Left cardiac atrium (tissue), 4 donors: ENCODE measurements at places on chromosomes 16 and 17. TPM values are rescaled to one million over a fixed set of nuclear protein-coding genes. Genes with fewer than 3 reads are reported as not detected.

KLHL10 gene
- 0.18 TPM for total RNA-seq

CD79B gene
- 7.5 TPM for total RNA-seq

SOCS7 gene
- total RNA-seq = 11.4 TPM

SEPTIN12 gene
- not detected for total RNA-seq

OTOP3 gene
- not detected for total RNA-seq

C16orf78 gene
- not detected for total RNA-seq

LDHD gene
- total RNA-seq = 26.6 TPM

FOXJ1 gene
- total RNA-seq = not detected

SMIM36 gene
- not detected for total RNA-seq

TAC4 gene
- not detected for total RNA-seq

PRSS8 gene
- not detected for total RNA-seq

CRYBA1 gene
- total RNA-seq = not detected

HLF gene
- 36.7 TPM for total RNA-seq

RNU2-1 gene
- 5,669 TPM for total RNA-seq

CCL15 gene
- not detected for total RNA-seq

VAC14 gene
- total RNA-seq = 20.2 TPM

CCL16 gene
- 0.27 TPM for total RNA-seq

CCL17 gene
- not detected for total RNA-seq

SMARCE1 gene
- 62.2 TPM for total RNA-seq

GFER gene
- total RNA-seq = 20.6 TPM

KRTAP9-8 gene
- not detected for total RNA-seq

FNDC8 gene
- total RNA-seq = not detected
